ENCODE measurements at places on chromosomes 4 and X. TPM values are rescaled to one million over a fixed set of nuclear protein-coding genes. Genes with fewer than 3 reads are reported as not detected.

- DNase-seq = no peak
- H3K4me3 ChIP-seq = no peak overlapping the region
- H3K4me1 ChIP-seq = no peaks in the 10 kb centered on the region
- no peaks in the 10 kb centered on the region for H3K27me3 ChIP-seq
- no peak overlapping the region for H3K27ac ChIP-seq
Measured at GRCh38 chrX:119247702-119248101, 11.6 kb downstream of the PGRMC1 start.

The LAMP2 gene
- 106 TPM for total RNA-seq

DNA sequence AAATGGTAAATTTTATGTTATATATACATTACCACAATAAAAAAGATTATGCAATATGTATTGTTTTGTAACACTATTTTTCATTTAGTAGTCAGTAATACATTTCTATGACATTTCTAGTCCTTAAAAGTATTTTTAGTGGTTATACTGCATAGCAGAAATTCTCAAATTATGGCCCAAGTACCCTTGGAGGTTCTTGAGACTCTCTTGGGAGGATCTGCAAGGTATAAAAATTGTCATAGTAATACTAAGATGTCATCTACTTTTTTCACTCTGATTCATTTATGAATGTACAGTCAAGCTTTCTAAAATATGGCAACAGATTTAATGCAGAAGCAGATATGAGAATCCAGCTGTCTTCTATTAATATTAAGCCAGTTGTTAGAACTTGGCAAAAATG, 138.6 kb upstream of the NAP1L5 start:
- no peak overlapping the region for H3K27ac ChIP-seq
- no peak overlapping the region for H3K4me3 ChIP-seq
- H3K36me3 ChIP-seq = no peaks in the 10 kb centered on the region

- no peak overlapping the region for H3K27ac ChIP-seq
- no peaks in the 10 kb centered on the region for H3K36me3 ChIP-seq
- peaks cover 23% of the 10 kb centered on the region for H3K4me1 ChIP-seq
- H3K27me3 ChIP-seq = no peaks in the 10 kb centered on the region
- no peak for DNase-seq
Measured at GRCh38 chr4:122836941-122837340, 10.3 kb downstream of the FGF2 start.

The SULT1B1 gene
- 1.7 TPM for total RNA-seq

- H3K4me1 ChIP-seq = no peaks in the 10 kb centered on the region
- DNase-seq = no peak
- H3K4me3 ChIP-seq = no peak overlapping the region
- H3K27ac ChIP-seq = no peak overlapping the region
Measured at GRCh38 chrX:106042296-106042695, 3.8 kb upstream of the SERPINA7 start.

DNA sequence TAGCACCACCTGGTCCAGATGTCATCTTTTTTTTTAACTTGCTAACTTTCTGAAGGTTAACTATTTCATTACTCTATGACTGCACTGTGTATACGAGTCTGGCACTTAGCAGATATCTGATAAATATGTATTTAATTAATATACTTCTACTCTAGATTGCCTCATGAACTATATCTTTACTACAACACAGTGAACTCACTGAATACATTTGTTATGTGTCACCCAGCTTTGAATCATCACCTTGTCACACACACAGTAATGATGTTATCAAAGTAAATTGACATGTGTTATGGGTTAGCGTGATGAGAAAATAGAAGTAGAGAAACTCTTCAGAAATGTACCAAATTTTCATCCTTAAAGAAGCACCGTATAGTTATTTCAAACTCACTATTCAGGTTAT, 419.3 kb upstream of the ADGRL3 start:
- H3K27ac ChIP-seq = no peak overlapping the region
- H3K36me3 ChIP-seq = no peaks in the 10 kb centered on the region
- H3K4me1 ChIP-seq = no peaks in the 10 kb centered on the region
- no peaks in the 10 kb centered on the region for H3K27me3 ChIP-seq
- no peak for DNase-seq
- no peak overlapping the region for H3K4me3 ChIP-seq

GRCh38 chrX:110847334-110847733, 51.7 kb upstream of the CHRDL1 start:
- H3K4me1 ChIP-seq = no peaks in the 10 kb centered on the region
- DNase-seq = no peak

Measured in vagina (tissue), 2 donors.